ENCODE measurements at places on chromosomes 5 and 9.
A peak's percentile ranks its signal among the peaks of the same experiment; 100 is the strongest.

DNA sequence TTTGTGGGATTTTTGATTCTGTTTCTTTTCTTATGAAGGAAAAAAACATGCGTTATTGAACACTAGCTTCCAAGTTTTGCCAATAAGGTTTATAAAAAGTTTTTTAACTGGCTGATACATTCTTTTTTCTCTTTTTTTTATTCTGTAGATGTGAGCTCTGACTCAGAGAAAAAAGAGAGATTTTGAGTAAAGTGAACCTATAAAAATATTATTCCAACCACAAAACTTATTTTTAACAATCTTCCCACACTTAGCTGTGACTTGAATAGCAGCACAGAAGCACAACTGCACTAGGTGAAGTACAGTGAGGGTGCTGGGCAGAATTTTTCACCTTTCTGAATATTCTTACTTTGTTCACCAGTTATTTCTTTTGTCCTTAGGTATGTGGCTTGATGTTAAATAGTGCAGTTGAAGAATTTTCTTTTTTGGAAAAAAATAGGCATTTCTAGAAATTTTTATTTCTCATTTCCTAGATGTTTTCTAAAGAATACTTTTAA, 41.6 kb downstream of the CHSY3 start:
- no peak for DNase-seq

GRCh38 chr5:125719681-125720347, 703.4 kb upstream of the GRAMD2B start:
- peak; percentile 70 for DNase-seq

DNA sequence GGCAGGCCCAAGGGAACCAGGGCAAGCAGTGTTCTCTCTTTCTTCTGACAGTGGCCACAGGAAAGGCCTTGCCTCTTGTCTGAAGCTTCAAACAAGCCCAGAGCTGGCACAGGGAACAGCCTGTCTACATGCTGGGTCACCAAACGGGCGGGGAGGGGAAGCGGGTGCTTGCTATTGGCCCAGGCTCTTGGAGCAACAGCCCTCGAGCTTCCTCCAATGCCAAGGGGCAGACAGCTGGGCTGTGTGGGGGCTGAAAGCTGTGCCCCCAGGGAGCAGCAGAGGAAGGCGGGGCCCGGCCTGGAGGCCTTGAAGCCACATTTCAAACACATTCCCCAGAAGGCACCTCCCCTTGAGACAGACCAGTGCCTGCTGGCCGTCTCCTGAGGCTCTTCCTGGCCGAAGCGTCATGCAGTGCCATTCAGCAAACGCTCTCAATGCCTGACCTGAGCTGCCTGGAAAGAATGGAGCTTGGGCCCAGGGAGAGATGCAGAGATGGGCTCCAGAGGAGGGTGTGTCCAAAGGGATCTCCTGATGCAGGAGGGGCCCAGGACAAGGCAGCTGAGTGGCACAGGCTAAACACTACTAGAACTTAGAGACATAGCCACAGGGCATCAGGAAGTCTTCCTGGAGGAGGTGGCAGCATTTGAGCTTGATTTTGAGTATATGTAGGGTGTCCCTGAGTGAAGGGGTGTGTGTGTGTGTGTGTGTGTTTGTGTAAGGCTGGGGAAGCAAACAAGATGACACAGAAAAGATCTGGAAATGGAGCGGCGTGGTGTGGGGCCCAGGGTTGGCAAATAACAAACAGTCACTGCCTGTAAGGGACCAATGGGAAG, 2.5 kb downstream of the FIBCD1 start:
- DNase-seq, result no peak

DNA sequence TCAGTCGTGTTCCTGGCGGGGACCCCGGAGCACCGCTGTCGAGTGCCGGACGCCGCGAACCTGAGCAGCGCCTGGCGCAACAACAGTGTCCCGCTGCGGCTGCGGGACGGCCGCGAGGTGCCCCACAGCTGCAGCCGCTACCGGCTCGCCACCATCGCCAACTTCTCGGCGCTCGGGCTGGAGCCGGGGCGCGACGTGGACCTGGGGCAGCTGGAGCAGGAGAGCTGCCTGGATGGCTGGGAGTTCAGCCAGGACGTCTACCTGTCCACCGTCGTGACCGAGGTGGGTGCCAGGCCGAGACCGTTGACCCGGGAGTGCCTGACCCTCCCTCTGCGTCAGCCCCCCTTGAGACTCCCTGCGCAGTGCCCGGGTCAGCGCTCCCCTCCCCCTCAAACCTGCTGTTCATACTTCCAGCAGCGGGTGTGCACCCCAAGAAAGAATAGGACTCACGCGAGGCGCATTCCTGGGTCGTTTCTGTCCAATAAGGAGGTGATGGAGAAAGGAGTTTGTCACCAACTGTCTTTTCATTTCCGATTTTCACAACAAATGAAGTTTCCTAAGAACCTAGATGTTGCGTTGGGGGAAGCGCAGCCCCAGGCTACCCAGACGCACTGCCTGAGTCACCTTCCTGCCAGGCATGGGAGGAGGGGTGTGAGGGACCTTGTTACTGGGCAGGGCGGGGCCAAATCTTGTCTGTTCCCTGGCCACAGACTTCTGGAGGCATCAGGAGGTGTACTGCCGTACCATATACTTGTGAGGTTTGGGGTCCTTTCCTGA, 722 bp downstream of the SLC22A4 start:
- no peak for DNase-seq

- peak; percentile 72 for DNase-seq
Measured at GRCh38 chr5:157611571-157612476, 36.2 kb upstream of the ADAM19 start.

DNA sequence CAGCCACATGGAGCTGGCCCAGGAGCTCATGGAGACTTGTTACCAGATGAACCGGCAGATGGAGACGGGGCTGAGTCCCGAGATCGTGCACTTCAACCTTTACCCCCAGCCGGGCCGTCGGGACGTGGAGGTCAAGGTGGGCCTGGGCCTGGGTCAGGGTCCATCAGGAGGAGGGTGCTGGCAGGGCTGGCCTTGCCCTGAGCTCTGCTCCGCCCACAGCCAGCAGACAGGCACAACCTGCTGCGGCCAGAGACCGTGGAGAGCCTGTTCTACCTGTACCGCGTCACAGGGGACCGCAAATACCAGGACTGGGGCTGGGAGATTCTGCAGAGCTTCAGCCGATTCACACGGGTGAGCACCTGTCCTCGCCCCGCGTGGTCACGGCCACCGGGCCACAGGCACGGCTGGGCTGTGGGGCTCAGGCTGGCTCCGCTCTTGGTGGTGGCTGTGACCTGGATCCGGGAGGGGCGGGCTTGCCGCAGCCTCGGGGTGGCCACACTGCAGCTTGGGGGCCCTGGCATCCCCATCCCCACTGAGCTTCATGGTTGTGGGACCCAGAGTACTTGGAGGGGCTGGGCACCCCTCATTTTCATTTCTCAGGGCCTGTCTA, 7.1 kb downstream of the DPP7 start:
- no peak for DNase-seq

- no peak for DNase-seq
Measured at GRCh38 chr5:38948501-38948900, 102.7 kb downstream of the OSMR start.

Measured in DMS79 (cell line).